ENCODE measurements at places on chromosomes 4 and X. TPM values are rescaled to one million over a fixed set of nuclear protein-coding genes. Genes with fewer than 3 reads are reported as not detected.

Gene SSX2B
- not detected for total RNA-seq

Gene GPM6B
- not detected for total RNA-seq

Gene PUDP
- total RNA-seq: 20.1 TPM

Gene BCAP31
- 166 TPM for total RNA-seq

Gene STBD1
- 0.51 TPM for total RNA-seq

Gene PRDM5
- total RNA-seq: not detected

Gene SMIM10
- total RNA-seq: 0.86 TPM

Gene EVC2
- 0.32 TPM for total RNA-seq

Gene ZAR1
- total RNA-seq: not detected

Gene SEPTIN6
- total RNA-seq: 172 TPM

Gene SEPTIN11
- total RNA-seq: 22.4 TPM

Gene ETDA
- total RNA-seq: not detected

Gene SCOC
- total RNA-seq: 33.9 TPM

Gene PCSK1N
- 0.36 TPM for total RNA-seq

Gene CTSO
- 0.93 TPM for total RNA-seq

Gene CSAG1
- not detected for total RNA-seq

Gene HUWE1
- total RNA-seq: 385 TPM

Gene ARSJ
- total RNA-seq: not detected

Gene TFDP3
- total RNA-seq: not detected

Gene SPACA5B
- total RNA-seq: not detected

Data from activated T-helper 1 cell treated with anti-CD3 and anti-CD28 coated beads, Interleukin-12 subunit alpha, Interleukin-12 subunit beta, Interleukin-2, Interleukin-4 antibody, amounts not matched to agents 30 ng/mL and 10 ng/mL and 1 ng/mL, durations not matched to agents 14 hours and 24 hours and 36 hours (primary cell).